ENCODE measurements at places on chromosomes 12 and 14.

DNA sequence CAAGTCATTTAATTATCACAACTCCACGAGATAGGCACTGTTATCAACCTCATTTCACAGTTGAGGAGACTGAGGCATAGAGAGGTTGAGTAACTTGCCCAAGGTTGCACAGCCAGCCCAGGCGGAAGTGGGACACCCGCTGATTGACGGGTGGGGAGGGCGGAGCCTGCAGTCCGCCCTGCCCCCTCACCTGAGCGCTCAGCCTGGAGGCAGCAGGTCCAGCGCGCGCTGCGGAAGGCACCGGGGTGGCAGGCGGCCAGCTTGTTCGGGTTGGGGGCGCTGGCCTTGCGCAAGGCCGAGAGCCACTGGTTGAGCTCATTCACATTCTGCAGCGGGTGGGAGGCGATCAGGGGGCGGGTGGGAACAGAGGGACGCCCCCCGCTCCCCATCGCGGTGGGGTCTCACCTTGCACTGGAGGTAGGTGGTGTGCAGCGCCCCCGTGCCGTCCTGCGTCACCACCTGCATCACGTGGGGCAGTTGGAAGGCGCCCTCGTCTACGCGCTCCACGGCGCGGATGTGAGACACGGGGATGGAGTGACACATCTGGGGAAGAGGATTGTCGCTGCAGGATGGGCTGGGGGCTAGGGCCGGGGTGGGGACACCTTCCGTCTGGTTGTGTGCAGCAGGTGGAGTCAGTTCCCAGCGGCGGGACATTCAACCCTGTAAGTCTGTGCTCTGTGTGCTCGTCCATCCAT lies 31.7 kb downstream of the RASAL1 start:
- DNase-seq = no peak

GRCh38 chr12:50606675-50607375 lies 102.0 kb downstream of the DIP2B start:
- no peak for DNase-seq

DNA sequence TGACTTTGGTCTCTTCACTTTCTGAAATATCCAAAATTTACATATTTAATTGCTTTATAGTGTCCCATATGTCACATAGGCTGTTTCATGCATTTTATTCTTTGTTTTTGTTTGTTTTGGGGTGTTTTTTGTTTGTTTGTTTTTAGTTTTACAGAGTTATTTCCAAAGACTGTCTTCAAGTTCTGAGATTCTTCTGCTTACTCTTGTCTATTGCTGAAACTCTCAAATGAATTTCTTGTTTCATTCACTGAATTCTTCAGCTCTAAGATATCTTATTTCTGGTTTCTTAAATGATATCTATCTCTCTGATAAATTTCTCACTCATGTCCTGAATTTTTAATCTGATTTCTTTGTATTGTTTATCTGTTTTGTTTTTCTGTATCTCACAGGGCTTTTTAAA lies 412.0 kb upstream of the ATP2B1 start:
- no peak for DNase-seq

DNA sequence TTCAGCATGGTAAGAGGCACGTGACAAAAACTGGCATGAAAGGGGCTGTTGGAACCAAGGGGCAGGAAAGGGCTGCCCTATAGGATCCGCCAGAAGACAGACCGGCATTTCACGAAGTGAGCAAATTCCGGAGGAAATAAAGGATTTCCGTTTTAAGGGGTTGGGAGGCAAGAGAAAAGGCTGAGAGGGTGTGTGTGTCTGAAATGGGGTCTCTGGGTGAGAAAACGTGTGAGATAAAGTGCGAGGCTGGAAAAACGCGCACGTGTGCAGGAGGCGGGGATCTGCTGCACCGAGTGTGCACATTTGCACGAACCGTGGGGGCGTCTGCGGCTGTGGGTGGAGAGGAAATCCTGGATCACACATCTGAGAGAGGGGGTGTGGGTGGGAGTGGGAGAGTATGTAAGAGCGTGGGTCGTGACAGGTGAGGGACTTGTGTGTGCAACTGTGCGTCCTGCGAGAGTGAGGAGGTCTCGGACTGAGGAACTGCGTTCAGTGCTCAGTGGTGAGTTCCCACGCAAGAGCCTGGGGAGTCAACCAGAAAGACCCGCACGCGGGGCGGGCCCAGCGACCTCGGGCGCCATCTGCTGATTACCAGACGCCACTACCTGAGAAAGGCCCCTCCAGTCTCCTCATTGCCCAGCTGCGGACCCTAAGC lies 37.0 kb upstream of the P2RX7 start:
- peak; percentile 60 for DNase-seq

DNA sequence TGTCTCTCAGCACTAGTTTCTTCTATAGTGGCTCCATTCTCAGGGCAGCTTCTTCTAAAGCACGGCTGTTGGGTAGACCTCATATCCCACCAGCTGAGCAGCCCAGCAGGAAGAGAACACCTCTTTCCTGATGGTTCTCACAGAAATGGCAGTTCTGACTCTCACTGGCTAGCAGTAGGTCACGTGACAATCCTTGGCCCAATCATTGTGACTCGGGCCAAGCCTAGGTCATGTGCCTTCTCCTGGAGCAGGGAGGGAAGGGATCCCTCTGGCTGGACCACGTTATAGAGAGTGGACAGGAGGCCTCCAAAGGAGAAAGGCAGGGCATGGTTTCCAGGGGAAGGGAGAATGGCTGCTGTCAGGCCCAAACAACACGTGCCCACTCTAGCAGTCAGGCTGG lies 149.1 kb downstream of the AACS start:
- DNase-seq = no peak

GRCh38 chr14:105171004-105171673 lies 2.6 kb upstream of the JAG2 start:
- DNase-seq = no peak

- no peak for DNase-seq
These were observed 954 bp downstream of the HAUS4 start for GRCh38 chr14:22955702-22956569.

- DNase-seq = no peak
These were observed 537.4 kb downstream of the PRKD1 start for GRCh38 chr14:29390081-29390832.

DNA sequence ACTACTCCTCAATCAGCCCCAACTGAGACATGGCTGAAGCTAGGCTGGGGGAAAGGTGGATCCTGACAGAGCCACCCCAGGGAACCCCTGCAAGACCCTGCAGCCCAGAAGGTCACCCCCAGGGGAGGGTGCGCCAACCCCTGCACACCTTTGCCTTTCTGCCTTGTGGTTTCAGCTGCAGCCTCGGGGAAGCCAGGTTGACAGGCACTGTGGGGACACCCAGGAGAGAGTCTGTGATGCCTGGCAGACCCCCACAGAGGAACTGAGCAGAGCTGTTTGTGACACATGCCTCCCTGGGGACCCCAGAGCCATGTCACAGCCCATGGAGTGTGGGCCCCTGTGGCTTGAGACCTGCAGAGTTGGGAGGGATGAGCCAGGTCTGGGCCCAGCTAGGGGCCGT lies 11.8 kb upstream of the HHIPL1 start:
- DNase-seq = no peak

- DNase-seq = no peak
These were observed 236.3 kb downstream of the SLC25A21 start for GRCh38 chr14:36935976-36936678.

GRCh38 chr14:32809255-32809654 lies 129.4 kb upstream of the NPAS3 start:
- no peak for DNase-seq

DNA sequence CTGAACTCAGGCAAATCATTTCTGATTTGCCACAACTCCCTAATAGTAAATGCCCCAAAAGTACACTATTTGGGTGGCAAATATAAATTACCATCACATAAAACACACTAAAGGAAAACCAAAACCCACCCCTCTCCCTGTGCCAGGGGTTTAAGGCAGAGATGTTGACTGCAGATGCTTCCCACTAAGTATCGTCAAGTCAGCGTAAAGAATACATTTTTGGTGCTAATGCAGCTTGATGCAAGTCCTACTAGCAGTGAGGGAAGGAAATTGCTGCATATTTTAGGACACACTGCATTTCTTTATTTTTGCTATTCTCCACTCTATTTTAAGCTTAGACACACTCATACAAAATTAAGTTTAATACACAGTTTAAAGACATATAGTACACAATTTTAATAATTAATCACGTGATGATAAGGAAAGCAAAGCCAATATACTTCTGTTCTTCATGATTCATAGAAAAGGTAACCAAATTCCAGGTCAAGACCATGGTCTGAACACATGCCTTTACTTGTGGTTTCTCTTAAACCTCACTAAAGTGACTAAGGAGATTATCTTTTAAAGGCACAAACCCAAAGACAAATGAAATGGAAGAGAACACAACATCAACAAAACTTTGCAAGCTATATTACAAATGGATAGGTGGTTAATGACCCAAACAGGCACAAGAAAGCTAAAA lies 162.2 kb downstream of the STXBP6 start:
- no peak for DNase-seq

DNA sequence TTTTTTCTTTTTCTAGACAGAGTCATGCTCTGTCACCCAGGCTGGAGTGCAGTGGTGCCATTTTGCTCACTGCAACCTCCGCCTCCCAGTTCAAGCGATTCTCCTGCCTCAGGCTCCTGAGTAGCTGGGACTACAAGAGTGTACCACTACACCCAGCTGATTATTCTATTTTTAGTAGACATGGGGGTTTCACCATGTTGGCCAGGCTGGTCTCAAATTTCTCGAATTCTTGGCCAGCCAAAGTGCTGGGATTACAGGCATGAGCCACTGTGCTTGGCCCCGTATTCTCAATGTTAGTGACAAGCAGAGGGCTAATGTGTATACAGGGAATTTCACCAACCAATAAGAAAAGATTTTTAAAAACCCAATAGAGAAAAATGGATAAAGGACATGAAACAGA lies 8.4 kb downstream of the PLBD2 start:
- no peak for DNase-seq

DNA sequence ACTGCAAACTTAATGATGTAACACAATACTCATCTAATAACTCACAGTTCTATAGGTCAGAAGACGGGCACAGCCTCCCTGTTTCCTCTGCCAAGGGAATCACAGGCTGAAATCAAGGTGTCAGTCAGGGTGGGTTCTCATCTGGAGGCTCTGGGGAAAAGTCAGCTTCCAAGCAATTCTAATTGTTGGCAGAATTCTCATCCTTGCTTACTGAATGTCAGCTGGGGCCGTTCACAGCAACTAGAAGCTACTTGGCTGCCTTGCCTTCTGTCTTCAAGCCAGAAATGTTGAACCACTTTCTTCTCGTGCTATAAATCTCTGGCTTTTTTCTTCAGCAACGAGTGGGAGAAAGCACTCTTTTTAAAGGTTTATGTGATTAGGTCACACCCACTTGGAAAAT lies 80.1 kb upstream of the PDZRN4 start:
- DNase-seq = no peak

GRCh38 chr12:10130042-10130441 lies at the start of gene CLEC7A:
TSS of gene CLEC7A (minus strand) at chr12:10130199. CDS start at chr12:10130082, 117 bp downstream.
- no peak for DNase-seq

DNA sequence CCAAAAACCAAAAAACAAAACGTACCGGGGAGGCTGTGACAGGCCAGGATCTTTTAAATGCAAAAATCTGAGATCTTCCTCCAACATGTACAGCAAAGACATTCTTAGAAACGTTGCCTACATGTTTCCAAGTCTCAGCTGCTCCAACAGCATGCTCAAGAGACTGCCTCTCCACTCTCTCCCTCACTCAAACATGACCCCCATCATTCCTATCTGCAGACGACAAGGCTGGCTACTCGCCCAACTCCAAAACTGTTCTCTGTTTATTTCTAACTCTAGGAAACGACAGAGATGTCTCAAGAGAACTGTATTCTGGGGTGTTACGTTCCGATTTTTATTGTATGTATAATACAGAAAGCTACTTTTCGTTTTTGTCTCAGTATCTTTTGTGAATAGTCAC lies 57.5 kb upstream of the TMCC3 start:
- peak; percentile 70 for DNase-seq

DNA sequence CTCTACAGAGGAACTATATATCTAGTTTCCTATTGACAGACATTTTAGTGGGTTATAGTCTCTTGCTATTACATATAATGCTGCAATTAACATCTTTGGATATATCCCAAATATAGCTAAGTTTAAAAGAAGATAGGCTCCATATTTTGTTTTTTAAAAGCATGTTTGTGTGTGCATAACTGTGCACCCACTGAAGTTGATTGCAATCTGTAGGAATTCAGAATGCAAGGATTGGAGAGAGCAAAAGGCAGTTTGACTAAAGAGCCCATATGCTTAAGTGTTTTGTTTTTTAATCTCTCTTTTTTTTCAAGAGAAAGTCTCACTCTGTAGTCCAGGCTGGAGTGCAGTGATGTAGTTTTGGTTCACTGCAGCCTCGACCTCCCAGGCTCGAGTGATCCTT lies 9.4 kb upstream of the ABCD4 start:
- no peak for DNase-seq

DNA sequence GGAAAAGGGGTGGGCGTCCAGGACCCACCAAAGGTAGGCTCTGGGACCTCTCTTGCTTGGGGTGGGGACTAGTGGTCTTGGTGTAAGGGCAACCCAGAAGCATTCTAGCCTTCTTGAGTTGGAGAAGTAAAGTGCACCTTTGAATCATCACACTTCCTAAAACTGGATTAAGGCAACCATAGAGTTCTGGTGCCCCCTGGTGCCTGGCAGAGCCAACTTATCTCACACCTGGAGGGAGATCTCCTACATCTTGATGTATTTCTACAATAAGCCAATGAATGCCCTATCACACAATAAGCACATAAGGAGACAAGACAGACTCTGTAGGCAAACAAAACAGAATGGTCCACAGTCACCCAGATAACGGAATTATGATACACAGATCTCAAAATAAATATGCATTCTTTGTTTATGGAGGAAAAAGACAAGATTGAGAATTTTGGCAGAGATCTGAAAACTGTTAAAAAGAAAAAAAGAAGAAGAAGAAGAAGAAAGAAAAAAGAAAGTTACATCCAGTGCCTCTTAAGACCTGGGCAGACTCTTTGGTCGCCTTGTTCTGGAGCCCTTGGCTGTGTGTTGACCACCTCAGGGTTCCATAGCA lies 95.9 kb upstream of the PPP2R5C start:
- no peak for DNase-seq

DNA sequence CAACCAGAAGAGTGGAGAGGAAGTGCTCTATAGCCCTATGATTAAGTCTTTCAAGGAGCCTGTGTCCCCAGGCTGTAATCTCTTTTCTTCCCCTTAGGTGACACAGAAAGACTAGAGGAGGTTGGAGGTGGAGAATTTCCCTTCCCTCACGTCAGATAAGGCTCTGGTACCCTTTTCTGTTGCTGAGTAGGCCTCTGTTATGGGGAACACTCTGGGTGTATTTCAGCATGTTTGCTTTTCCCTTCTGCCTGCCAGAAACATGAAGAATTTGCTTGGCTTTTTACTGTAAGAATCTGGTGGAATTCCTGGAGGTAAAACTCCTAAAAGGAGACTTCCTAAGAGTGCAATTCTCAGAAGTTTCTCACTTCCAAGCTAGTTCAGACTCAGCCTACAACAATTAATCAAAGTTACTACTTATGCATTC lies 58.3 kb downstream of the SIX1 start:
- no peak for DNase-seq
